ENCODE measurements at places on chromosomes 16 and 17. TPM values are rescaled to one million over a fixed set of nuclear protein-coding genes. Genes with fewer than 3 reads are reported as not detected.

DNA sequence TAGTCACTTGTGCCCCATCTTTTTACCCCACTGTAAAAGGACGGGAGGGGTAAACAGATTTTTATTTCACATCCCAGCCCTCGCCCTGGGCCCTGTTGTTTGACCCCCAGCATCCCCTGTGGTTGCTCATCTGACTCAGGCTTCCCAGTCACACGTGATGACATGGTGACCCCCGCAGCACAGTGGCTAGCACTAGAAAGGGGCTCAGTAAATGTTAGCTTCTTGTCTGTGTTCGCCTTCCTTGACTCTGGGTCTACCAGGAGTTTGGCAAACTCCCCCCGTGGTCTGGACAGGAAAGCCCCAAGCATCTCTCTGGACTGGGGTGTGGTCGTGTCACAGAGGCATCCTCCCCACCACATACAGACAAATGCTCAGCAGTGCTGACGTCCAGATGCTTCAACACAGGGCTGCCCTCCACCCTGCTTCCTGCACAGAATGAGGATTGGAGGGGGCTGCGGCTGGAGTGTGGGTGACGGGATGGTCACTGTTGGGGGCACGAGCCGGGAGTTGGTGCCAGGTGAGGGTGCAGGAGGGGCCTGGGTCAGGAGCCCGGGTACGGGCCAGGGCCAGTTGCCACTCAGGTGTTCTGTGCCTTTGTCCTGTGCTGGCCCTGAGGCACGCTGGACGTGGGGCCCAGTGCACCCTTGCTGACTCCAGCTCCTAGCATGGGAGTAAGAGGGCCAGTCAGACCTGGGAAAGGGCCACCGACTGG lies 69.1 kb downstream of the METRNL start:
- no peak for DNase-seq

- peak; percentile 89 for DNase-seq
Observed at GRCh38 chr16:50313596-50314478, 47.5 kb downstream of the ADCY7 start.

GRCh38 chr17:77375108-77375916 lies 234.5 kb downstream of the SEC14L1 start:
- DNase-seq = no peak

DNA sequence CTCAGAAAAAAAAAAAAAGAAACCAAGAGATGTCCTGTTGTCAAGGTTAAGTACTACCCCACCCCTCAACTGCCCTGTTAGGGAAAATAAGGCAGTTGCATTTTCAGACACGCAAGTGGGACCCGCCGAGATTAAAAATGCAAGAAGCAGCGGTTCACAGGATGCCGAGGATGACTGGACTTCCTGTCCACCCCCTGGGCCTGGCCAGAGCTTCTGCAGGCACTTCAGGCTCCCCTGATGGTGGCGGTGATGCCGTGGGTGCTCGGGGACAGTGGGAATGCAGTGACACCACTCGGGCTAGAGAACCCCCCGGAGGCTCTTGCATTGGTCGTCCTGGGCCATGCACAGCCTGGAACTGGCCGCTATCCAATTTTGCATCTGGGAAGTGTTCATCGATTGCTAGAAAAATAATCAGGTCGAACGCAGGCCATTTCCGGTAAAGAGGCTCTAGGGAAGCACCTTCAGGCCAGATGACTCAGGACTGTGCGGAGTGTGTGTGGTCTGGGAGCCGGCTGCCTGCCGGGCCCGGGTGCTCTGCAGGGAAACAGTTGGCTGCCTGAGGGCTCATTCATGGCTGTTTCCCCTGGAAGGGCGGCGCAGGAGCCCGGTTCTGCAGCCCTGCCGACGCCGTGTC lies 13.4 kb upstream of the CRISPLD2 start:
- DNase-seq = no peak

GRCh38 chr16:67446968-67447507 lies 16.1 kb downstream of the HSD11B2 start:
- DNase-seq = no peak

GRCh38 chr17:82848022-82848592 lies 8.3 kb upstream of the ZNF750 start:
- no peak for DNase-seq

- no peak for DNase-seq
Observed at GRCh38 chr16:84518804-84519341, 14.4 kb upstream of the MEAK7 start.

DNA sequence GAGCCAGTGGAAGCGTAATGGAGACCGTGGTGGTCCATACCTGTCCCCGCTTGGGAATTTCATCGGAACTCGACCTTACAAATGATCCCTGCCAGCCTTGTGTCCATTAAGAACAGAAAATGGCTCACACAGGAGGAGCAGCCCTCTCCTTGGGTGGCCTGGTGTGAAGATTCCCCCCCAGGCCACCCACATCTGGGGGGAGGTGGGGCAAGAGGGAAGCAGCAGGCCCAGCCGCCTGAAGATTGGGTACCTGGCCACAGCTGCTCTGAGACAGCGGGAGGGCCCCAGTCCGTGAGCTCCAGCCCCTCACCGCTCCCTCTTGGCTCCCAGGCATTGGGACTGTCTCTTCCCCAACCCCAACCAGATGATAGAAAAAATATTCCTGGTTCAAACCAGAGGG lies 277.8 kb upstream of the FOXF1 start:
- peak; percentile 60 for DNase-seq

GRCh38 chr17:45791041-45791582 lies 7.0 kb downstream of the CRHR1 start:
- DNase-seq = no peak

GRCh38 chr16:66476328-66477027 lies 49.4 kb downstream of the BEAN1 start:
- DNase-seq = peak; percentile 60

- no peak for DNase-seq
Observed at GRCh38 chr17:34393401-34393800, 30.4 kb upstream of the CCL1 start.

DNA sequence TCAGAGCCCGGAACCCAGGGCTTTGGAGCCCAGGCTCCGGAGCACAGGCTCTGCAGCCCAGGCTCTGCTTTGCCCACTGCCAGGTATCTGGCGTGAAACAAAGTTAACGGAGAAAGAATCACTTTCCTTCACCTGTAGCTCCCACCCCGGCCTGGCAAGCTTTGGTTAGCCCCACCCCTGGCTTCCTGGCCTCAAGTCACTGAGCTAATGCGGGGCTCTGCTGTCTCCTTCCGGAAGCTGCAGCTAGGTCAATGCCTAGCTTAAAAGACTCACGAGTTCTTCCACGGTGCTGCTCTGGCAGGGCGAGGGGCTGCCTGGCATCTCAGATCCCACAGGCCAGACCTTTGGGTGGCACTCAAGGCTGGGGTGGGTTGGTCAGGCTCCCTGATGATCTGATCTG lies 21.1 kb upstream of the SPPL2C start:
- DNase-seq = no peak

- DNase-seq = no peak
Observed at GRCh38 chr16:66275775-66276428, 90.6 kb upstream of the CDH5 start.

GRCh38 chr16:85563034-85563433 lies 50.1 kb upstream of the GSE1 start:
- DNase-seq = no peak

GRCh38 chr17:27282054-27282551 lies 11.8 kb upstream of the WSB1 start:
- no peak for DNase-seq

DHRS7C gene
- total RNA-seq = not detected

SCIMP gene
- total RNA-seq = 7.6 TPM

PRPSAP2 gene
- total RNA-seq = 15.8 TPM

NACA2 gene
- total RNA-seq = not detected

ZDHHC1 gene
- total RNA-seq = 9.5 TPM

NTN1 gene
- total RNA-seq = 3.1 TPM

C17orf78 gene
- not detected for total RNA-seq

All from mesenteric fat pad (tissue), 1 donor.